ENCODE measurements at places on chromosomes 1 and 21.

DNA sequence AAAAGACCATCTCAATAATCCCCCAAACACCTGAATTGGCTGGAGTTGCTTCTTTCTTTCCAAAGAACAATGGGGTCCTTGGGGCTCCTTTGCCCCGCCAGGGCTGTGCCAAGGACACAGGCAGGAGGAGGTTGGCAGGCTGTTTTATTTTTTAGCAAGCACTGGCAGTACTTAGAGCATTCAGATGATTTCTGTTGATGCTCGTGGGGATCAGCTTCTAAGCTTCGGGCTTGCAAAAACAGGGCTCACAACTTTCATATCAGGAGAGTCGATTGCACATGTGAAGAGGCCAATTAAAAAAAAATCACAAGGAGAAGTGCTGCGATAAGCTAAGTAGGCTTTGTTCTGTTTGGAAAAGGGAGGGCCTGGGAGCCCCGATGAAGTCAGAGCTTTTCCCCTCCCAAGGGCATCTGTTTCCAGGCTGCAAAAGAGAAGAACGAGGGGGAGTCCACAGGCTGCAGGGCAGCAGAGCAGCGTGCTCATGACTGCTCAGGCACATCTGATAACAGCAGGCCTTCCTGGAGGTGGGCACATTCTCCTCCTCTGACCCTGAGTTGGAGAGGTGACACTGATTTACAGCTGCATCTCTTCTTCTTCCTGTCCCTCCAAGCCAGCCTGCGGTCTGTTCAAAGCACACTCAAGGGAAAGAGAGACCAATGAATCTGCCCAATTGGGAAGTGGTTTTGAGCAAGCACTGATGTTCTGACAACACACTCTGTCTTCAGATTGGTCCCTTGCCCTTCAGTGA is 27.3 kb upstream of the BCAR3 start:
- DNase-seq = no peak

DNA sequence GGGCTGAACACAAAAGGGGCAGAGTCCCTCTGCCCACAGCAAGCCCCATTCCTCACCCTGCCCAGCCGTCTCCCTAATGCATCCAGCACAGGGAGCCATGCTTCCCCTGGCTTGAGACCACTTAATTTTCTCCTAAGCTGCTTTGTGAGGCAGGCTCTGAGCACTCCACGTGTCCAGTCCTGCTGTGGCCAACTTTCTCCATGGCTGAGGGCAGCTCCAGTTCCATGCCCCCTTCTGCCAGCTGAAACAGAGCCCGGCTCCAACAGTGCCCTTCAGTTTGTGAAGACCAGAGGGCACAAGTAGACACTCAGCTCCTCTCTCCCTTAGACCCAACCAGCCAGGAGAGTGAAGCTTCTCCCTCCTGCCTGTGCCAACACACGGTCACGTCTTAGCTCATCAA is 33.8 kb downstream of the PLEKHA6 start:
- no peak for DNase-seq

DNA sequence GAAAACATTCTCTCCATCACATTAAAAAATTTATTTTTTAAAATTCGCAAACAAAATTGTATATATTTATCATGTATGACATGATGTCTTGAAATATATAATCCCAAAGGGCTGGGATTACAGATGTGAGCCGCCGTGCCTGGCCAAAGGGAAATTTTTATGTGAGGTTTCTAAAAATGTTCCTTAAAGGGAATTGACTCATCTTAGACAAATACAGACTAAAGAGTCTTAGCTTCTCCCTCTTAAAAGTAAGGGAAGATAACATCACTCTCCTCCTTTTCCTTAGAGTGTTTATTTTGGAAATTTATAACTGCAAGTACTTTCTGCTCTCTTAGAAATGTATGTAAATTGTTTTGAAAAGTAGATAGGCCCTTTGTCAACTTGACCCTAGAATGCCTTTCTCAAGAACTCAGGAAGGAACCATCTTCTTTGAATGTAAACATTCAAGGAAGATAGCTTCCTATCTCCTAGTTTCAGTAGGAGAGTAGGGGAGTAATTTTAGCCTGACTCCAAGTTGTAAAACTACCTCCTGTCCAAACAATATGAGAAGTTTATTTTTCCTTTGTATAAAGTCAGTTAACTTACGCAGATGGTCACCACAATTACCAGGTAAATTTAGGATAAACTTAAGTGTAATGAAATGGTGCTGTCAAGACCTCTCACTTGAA is 59.5 kb downstream of the C21orf91 start:
- DNase-seq = no peak

DNA sequence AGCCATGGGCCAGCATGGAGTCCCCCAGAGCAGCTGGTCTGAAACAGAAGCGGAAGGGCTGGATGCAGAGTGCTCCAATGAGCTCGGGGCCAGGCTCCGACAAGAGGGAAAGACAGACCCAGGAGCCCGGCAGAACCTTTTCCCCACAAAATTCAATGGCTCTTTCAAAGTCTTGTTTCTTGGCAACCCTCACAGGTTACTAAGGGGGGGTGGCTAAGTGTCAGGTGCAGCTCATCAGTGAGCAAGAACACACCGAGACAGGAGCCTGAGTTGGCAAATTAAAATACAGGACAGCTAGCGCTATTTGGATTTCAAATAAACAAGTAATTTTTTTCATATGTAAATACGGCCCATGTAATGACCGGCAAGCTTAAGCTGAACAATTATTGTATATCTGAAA is 27.3 kb downstream of the PGBD5 start:
- no peak for DNase-seq

DNA sequence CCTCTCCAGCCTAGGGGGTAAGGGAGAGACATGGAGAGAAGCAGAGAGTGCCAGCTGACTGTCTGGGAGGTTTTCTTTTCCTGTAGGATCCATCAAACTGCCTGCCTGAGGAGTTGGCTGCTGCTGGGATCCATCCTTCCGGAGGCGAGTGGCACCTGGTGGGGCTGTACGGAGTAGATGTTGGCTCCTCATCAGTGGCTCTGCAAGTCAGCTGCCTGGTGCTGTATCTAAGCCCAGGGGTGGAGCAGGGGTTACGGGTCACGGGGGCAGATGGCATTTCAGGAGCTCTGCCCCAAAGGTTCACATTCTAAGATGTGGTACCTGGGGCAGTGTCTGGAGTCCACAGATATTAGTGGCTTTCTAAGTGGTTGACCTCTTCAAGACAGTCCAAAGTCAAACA is 128.0 kb downstream of the ACTL8 start:
- DNase-seq = no peak

GRCh38 chr1:228066891-228067654 is 15.4 kb upstream of the ARF1 start:
- DNase-seq = no peak

GRCh38 chr1:228000416-228000815 is 6.4 kb upstream of the WNT3A start:
- no peak for DNase-seq

DNA sequence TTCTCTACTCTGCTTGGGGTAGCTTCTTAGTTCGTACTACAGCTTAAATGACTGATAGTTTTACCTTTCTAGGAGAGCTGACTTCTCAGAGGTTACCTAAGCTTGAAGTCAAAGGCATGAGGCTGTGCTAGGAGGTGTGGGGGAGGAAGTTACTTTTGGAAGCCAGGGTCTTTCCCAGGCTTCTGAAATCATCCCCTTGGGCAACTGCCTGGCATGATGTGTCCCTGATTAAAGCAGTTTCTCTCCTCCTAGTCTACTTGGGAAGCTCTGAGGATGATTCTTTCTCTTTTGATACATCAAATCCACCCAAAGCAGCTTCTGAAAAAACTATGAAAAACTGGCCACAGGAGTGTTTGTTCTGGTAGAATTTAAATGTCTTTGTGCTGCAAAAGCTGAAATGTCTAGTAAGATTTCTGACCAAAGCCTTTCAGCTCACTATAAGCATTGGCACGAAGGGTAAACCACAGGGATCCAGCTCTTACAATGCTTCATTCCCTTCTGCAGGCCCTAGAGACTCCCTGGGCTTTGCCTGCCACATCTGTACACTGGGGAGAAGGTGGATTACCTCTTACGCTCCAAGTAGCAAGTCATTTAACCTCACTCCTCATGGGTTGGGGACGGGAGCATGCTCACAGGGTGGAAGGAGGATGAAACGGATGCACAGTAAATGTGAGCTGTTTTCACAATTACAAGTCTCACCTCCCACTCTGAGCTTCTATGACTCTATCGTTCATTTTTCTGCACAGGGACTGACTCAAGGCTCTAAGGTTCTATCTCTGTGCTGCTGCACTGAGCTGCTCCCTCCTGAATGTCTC is 59.6 kb downstream of the RUNX1 start:
- DNase-seq = peak; percentile 70

DNA sequence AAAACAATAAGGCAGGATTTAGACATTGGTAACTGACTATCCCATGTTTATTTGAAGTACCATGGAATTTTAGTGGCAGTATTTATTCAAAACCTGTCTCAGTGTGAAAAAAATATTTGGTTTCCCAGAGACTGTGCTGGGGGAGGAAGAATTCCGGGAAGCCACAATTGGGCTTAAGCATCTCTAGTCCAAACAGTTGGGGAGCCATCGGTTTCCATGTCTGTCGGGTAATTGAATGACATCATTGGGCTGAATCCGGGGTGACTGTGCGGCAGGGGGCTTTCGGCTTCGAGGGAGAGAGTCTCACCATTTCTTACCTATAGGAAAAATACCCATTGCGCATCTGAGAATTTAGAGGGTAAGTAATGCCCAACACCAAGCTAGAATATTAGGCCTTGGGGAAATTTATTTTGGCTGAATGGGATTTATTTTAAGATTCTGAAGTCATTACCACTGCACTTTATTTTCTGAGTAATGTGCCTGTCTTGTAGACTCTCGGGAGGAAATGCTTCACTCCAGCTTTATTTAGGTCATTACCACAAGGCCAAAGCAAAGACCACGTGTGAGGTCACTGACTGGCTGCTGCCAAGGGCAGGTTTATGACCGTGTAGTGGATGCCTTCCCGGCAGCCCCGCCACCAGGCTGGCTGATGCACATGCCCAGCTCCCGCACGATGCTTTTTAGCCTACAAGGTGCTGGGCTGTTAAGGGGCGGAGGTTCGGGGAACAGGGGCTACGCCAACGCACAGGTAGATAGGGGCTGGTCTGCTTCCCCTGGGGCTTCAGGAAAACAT is 23.1 kb upstream of the UMODL1 start:
- peak; percentile 100 for DNase-seq

- no peak for DNase-seq
Observed at GRCh38 chr1:208681878-208682663, 437.9 kb upstream of the PLXNA2 start.

DNA sequence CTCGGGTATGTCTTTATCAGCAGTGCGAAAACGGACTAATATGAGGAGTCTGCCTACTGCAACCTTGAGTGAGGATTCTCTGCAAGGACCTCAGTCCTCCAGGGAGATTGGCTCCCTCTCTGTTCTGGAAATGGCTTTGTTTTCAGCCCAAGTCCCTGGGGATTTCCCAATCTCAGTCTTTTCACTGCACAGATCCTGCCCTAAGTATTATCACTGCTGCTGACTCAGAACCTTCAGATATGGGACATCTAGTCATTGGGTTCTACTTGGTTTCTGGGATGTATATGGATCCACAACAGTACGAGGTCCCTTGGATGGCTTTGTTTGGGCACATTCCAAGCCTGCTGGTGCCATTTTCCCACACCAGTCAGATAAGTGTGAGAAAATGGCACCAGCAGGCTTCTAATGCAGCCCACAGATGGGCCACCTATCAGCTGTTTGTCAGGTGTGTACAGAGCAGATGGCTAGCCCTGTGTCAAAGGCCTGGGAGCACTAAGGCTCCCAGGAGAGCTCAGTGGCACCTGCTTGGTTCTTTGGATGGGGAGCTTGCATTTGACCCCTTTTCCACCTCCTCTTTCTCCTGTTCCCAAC is 27.4 kb downstream of the ELF3 start:
- DNase-seq = peak; percentile 42

GRCh38 chr1:57423656-57424211 is at the start of gene DAB1:
DAB1 (minus strand) TSS chr1:57424060; CDS start chr1:57291030, 133,030 bp downstream.
- DNase-seq = peak; percentile 15

GRCh38 chr1:162699366-162699765 is 67.1 kb downstream of the DDR2 start:
- no peak for DNase-seq

DNA sequence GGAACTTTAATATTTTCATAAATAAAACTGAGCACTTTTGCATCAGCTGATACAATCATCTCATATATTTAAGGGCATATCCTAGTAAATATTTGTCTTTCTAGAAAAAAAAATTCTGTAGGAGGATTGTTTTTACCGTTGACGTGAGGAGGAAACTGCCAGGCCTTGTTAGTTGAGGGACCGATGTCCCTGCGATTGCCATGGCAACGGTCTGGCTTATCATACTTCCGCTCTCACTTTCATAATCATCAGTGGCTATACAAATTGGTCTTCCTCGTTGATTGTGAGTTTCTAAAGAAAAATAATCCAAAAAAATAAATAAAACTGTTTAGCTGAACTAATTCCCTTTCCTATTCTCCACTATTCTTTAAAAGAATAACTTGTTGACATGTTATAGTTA is 69.3 kb upstream of the ANGPTL3 start:
- DNase-seq = no peak

GRCh38 chr1:109632671-109633346 is 13.2 kb downstream of the AMPD2 start:
- DNase-seq = no peak

GRCh38 chr1:31617218-31617915 is at the start of gene HCRTR1:
HCRTR1 (plus strand) TSS chr1:31617689; CDS start chr1:31619193, 1,504 bp downstream.
- DNase-seq = no peak

DNA sequence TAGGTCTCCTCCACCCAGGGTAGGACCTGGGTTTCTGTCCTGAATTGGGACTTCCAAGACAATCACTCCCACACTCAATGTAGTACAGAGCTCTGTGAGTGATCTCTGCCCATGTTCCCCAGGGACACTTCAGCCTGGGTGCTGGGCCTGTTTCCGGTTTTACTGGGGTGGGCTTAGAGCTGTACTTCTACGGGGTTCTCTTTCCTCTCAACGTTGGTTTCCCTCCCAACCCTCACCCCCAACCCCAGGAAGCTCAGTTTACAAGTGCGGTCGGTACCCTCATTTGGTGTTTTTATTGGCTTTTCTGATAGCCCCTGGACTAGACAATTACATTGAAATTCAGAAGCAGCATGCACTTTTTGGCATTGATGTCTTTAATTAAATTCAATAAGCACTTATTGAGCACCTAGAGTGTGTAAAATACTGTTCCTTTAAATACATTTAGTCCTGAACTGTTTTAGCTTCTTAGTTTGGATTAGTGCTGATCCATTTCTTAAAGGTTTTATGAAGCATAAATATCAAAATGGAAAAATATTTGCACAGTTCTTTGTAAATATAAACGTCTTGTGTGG is 542 bp upstream of the XPR1 start:
- DNase-seq = no peak

- no peak for DNase-seq
Observed at GRCh38 chr1:154351363-154352068, 26.2 kb downstream of the ATP8B2 start.

- no peak for DNase-seq
Observed at GRCh38 chr1:205257735-205258134, 30.0 kb downstream of the TMCC2 start.

GRCh38 chr1:218344814-218345672 is at the start of gene TGFB2:
TGFB2 (plus strand) TSS chr1:218345336; CDS start chr1:218346702, 1,366 bp downstream.
- DNase-seq = peak; percentile 94

All from astrocyte (in vitro differentiated cells and primary cell).